ENCODE measurements at places on chromosomes 4 and X.

DNA sequence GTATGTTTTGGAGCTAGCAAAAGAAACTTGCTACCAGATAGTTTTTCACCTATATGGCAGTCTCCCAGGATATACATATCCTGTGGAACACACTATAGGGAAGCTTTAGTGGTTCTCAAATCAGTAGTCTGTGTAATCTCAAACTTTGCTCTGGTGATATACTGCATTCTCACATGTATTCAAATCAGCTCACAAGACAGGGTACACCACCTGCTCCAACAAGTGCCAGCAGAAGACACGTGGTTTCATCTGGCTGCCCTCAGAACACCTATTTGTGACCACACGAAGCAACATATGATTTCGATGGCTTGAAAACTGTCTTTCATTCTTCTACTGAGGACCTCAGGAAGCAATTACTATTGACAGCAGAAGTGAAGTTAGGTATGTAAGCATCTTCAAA lies 37.7 kb downstream of the BCLAF3 start:
- H3K27me3 ChIP-seq = no peaks in the 10 kb centered on the region
- no peak overlapping the region for H3K4me3 ChIP-seq
- DNase-seq = no peak
- no peak overlapping the region for H3K27ac ChIP-seq
- H3K36me3 ChIP-seq = peaks cover 32% of the 10 kb centered on the region

DNA sequence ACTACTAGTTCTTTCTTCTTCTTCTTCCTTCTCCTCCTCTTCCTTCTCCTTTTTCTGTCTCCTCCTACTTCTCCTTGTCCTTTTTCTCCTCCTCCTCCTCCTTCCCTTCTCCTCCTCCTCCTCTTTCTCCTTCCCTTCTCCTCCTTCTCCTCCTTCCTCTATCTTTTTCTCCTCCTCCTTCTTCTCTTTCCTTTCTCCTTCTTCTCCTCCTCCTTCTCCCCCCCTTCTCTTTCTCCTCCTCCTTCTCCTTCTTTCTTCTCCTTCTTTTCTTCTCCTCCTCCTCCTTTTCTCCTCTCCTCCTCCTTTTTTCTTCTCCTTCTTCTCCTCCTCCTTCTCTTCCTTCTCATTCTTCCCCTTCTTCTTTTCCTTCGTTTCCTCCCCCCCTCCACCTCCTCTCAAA lies 21.8 kb upstream of the NAP1L5 start:
- DNase-seq = no peak
- H3K4me3 ChIP-seq = no peak overlapping the region
- H3K27ac ChIP-seq = no peak overlapping the region
- H3K36me3 ChIP-seq = peaks cover 93% of the 10 kb centered on the region
- no peaks in the 10 kb centered on the region for H3K27me3 ChIP-seq
- no peaks in the 10 kb centered on the region for H3K4me1 ChIP-seq

- peaks cover 63% of the 10 kb centered on the region for H3K36me3 ChIP-seq
- H3K4me3 ChIP-seq = no peak overlapping the region
- no peak for DNase-seq
- H3K4me1 ChIP-seq = no peaks in the 10 kb centered on the region
- H3K27me3 ChIP-seq = no peaks in the 10 kb centered on the region
Measured at GRCh38 chr4:106291678-106292077, 24.3 kb downstream of the TBCK start.

DNA sequence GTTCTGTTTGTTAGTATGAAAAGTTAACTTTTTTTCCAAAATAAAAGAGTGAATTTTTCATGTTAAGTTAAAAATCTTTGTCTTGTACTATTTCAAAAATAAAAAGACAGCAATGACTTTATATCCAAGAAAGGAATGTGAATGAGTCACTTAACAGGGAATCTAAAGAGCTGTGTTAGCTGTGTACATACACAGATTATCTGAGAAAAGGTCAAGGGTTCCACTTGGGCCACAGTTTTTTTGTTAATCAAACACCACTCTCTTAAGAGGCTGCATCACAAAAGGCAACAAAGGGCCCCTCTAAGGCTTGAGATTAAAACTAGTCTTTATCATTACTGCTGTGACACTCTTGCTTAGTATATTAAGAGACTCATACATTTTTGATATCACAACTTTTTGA lies 82.1 kb downstream of the FIP1L1 start:
- no peak for DNase-seq
- H3K27ac ChIP-seq = no peak overlapping the region
- no peak overlapping the region for H3K4me3 ChIP-seq
- H3K27me3 ChIP-seq = no peaks in the 10 kb centered on the region

DNA sequence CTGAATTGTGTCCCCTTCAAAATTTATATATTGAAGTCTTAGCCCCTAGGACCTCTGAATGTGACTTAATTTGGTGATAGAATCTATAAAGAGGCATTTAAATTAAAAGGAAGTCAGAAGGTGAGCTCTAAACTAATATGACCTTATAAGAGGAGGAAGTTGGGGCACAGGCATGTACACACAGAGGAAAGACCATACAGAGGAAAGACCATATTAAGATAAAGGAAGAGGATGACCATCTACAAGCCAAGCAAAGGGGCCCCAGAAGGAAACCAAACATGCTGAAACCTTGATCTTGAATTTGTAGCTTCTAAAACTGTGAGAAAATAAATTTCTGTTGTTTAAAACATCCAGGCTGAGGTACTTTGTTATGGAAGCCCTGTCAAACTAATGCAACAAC lies 26.9 kb upstream of the CYBB start:
- no peak for DNase-seq
- no peaks in the 10 kb centered on the region for H3K4me1 ChIP-seq
- no peaks in the 10 kb centered on the region for H3K36me3 ChIP-seq
- H3K4me3 ChIP-seq = no peak overlapping the region
- no peaks in the 10 kb centered on the region for H3K27me3 ChIP-seq

DNA sequence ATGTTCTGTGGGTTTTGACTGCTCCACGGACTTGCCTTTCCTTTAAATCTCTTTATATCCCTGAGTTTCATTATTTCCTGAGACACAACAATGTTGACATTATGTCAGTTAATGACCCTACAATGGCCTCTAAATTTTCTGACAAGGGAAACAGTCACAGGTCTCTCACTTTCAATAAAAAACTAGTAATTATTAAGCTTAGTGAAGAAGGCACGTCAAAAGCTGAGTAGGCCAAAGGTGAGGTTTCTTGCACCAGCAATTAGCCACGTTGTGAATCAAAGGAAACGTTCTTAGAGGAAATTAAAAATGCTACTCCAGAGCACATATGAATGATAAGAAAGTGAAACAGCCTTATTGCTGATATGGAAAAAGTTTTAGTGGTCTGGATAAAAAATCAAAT lies 930.2 kb upstream of the GRID2 start:
- H3K36me3 ChIP-seq = no peaks in the 10 kb centered on the region
- no peaks in the 10 kb centered on the region for H3K4me1 ChIP-seq
- H3K4me3 ChIP-seq = no peak overlapping the region
- no peak for DNase-seq
- H3K27me3 ChIP-seq = no peaks in the 10 kb centered on the region
- H3K27ac ChIP-seq = no peak overlapping the region

DNA sequence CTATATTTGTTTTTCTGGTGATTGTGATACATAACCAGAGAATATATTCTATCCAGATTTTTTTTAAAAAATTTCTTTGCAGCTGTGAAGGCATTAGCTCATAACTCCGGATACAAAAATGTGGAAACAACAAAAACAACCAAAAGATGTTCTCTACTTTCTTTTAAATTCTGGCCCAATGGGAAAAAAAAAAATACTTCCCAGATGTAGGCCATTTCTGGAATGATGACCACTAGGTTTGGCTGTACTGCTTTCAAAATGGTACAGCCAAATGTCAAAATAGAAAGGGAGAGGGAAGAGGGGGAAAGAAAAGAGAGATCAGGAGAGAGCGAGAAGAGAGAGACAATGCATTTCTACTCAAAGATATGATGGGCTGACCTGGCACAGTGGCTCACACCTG lies 14.6 kb downstream of the ANOS1 start:
- no peak for DNase-seq
- H3K4me1 ChIP-seq = peaks cover 10% of the 10 kb centered on the region
- no peak overlapping the region for H3K4me3 ChIP-seq

DNA sequence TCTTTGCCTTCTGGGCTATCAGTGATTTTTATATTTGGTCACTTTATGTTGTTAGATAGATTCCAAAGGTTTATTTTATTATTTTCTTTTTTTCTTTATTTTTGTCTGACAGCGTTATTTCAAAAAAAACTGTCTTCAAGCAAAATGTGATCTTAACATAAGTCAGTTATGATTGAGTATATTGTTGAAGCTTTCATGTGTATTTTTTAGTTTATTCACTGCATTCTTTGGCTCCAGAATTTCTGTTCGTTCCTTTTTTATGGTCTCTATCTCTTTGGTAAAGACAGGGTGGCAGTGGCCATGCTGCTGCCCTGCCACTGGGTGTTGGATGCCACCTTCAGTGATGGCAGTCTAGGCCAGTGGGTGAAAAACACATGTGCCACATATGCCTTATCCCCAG lies at the start of gene MAGEC3:
TSS of gene MAGEC3 (plus strand) at position 301 of the 400 bp plus-strand sequence. CDS start at position 301, 0 bp downstream.
- no peak within 1 kb of the TSS for H3K4me3 ChIP-seq
- H3K36me3 ChIP-seq = no peaks in the 10 kb centered on the region

- no peak overlapping the region for H3K27ac ChIP-seq
- H3K4me1 ChIP-seq = peaks cover 7% of the 10 kb centered on the region
- peak; percentile 91 for DNase-seq
- no peaks in the 10 kb centered on the region for H3K36me3 ChIP-seq
- H3K27me3 ChIP-seq = peaks cover 30% of the 10 kb centered on the region
Measured at GRCh38 chr4:1628892-1629698, 55.0 kb downstream of the FAM53A start.

DNA sequence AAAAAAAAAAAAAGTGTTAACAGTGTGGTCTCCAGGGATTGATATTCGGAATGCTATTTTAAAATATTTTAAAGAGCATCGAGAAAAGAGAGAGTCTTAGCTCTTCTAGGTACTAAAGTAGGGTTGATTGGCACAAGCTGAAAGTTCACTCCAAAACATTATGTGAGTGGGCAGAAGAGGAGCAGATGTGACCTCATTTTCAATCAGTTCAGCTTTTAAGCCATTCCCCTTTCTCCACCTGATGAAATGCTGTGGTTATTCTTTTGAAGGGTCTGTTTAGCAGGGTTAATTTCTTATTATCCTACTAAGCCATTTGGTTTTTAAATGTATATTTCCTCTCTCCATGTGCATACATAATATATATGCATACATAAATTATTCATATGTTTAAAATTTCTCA lies 69.2 kb downstream of the GALNT7 start:
- peaks cover 5% of the 10 kb centered on the region for H3K36me3 ChIP-seq
- no peak for DNase-seq
- peaks cover 33% of the 10 kb centered on the region for H3K4me1 ChIP-seq

DNA sequence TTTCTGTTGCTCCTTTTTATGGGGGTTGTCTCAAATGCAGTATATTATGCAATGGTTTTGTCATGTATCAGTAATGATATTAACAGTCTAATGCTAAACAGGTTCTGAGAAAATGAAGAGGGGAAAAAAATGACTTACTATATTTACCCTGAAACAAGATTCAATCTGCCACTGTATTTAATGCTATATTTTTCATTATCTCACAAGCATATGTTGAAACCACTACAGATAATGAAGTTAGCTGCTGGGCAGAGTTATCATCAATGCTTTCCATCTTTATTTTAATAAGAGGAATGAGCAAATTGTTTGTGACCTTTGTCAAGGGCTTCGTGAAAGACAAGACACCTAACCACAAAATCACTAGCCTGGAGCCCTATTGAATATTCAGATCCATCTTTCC lies 32.6 kb upstream of the NAA11 start:
- peaks cover 6% of the 10 kb centered on the region for H3K4me1 ChIP-seq
- no peaks in the 10 kb centered on the region for H3K36me3 ChIP-seq
- no peaks in the 10 kb centered on the region for H3K27me3 ChIP-seq
- H3K27ac ChIP-seq = no peak overlapping the region

DNA sequence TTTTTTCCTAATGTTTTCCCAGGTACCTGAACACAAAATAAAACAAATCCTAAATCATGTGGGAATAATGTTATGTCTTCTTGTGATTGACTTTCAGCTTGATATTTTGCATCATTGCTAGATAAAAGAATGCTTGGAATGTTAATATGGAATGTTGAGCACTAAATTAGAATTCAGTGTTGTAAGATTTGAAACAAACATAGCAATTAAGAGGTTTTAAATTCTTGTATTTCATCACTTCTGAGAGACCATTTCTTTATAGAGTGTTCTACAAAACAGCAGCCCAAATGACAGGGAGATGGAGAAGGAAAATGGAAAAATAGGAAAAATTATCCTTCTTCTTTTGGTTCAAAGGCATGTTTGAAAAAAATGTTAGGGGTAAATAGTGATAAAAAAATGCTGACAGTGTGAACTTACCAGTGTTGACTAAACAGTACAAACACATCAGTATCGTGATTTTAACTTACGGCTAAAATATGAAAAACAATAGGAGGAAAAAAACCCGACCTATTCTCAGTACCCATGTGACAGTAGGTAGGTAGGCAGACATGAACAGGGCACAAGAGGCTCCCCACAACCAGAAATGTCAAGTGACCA lies 102.6 kb upstream of the PDE5A start:
- H3K36me3 ChIP-seq = peaks cover 4% of the 10 kb centered on the region
- no peaks in the 10 kb centered on the region for H3K27me3 ChIP-seq
- peaks cover 53% of the 10 kb centered on the region for H3K4me1 ChIP-seq
- no peak for DNase-seq

GRCh38 chr4:142230991-142231390 lies 594.6 kb downstream of the IL15 start:
- no peaks in the 10 kb centered on the region for H3K36me3 ChIP-seq
- H3K4me1 ChIP-seq = no peaks in the 10 kb centered on the region
- DNase-seq = no peak
- peaks cover 5% of the 10 kb centered on the region for H3K27me3 ChIP-seq

DNA sequence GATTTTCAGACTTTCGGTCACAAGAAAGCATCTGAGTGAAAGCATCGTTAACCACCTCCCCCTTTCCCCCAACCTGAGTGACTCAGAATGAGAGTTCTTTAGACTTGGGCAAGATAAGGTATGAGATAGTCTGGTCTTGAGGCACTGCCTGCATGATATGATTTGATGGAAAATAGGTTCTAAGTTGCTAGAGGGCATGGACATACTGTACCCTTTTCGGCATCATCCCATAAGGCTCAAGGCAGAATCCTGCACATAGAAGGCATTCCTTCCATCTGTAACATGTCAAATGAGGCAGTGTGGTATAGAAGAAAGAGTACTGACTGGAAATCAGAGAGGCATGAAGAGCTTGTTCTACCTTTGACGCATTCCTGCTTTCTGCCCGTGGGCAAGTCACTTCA lies 16.8 kb upstream of the AMOT start:
- H3K36me3 ChIP-seq = no peaks in the 10 kb centered on the region
- H3K4me3 ChIP-seq = no peak overlapping the region
- no peak overlapping the region for H3K27ac ChIP-seq
- no peak for DNase-seq
- peaks cover 48% of the 10 kb centered on the region for H3K4me1 ChIP-seq
